Activated T-cell treated with anti-CD3 and anti-CD28 coated beads for 1 hour (primary cell): ENCODE measurements at places on chromosomes 7 and 10.

DNA sequence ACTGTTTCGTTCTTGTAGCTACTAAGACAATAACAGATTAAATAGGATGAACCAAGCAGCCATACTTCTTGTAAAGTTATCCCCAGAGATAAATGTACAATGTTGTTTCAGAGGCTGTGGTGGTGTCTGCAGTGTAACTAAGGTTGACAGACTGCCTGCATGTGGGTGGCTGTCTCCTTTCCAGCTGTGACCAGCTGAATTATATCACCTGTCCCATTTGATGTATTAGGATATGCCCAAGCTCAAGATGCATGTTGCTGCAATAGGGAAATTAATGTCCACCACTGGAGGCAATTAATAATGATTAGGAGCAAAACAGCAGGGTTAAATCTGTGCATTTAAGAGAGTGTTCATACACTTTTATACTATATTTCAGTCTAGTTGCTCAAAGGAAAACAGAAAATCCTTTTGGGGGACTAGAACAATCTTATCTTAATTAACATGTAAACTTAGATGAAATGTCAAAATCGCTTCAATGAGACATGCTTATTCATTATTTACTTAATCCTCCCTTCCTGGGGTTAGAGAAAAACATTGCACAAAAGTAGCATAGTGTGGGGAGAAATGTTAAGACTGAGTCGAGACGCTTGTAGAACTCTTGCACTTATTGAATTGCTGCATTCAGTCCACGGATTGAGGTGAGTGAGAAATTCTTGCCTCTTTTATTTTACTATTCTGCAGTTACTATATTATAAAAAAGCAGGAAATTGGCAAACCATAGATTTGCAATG is 269.0 kb downstream of the SNX10 start:
- DNase-seq: no peak

DNA sequence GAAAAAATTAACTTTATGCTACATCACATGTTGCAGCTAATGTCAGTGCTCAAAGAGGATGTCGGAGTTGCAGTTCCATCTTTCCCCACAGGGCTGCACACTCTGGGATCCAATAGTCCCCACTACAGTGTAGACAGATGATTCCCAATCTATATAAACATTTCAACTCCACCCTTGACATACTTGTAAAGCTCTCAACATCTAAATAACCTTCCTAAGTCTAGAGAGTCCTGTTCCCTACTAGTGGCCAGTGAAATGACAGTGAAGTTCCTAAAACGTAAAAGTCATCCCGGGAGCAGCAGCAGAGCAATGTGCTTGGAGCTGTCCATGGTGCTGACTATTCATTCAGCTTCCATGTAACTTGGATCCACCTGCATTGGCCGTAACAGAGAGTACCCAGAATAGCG is 145.1 kb downstream of the GRM8 start:
- DNase-seq: peak; percentile 2

DNA sequence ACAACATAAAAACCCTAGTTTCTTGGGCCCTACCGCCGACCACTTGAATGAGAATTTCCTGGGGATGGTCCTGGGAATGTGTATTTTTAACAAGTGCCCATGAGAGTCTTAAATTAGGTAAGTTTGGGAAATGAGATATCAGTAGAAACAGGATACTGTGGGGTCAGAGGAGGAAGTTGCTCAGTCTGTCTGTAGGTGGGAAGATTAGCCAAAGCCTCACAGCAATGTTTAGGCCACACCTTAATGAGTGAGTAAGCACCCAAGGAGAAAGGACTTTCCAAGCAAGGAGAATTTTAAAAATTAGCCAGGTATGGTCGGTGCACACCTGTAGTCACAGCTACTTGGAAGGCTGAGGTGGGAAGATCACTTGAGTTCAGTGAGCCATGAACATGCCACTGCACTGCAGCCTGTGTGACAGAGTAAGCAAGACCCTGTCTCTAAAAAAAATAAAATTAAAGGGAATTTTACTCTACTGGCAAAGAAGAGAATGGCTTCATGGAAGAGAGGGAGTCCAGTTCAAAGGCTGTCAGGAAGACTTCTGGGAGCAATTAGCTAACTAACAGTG is 31.9 kb downstream of the PAPSS2 start:
- DNase-seq: no peak

DNA sequence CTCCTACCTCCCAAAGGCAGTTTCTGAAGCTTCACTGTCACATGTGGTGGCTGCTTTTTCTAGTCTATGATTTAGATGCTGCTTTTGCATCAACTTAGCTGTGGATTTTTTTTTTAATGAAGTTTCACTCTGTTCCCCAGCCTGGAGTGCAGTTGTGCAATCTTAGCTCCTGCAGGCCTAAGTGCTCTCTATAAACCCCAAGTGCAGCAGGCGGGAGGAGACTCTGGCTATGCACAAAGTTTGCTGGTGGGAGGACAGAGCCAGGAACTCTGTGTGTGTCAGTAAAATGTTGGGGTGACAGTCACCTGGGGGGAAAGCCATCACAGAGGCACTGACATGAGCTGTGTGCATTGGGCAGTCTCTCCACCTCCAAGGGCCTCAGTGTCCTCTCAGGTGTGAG is 138.8 kb upstream of the FAM20C start:
- DNase-seq: no peak

DNA sequence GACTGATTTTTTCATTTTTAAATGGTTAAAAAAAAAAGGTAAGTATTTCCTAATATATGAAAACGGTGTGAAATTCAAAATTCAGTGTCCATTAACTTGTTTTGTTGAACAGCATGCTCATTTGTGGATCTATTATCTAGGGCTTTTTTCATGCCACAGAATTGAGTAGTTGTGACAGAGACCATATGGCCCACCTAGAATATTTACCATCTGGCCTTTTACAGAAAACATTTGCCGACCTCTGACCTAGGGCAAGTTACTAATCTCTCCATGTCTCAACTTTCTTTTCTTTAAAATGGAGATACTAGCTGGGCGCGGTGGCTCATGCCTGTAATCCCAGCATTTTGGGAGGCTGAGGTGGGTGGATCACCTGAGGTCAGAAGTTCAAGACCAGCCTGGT is 41.3 kb downstream of the GRK5 start:
- no peak for DNase-seq

- DNase-seq: no peak
These were observed 15.5 kb upstream of the PTPRN2 start for GRCh38 chr7:158602905-158603772.

GRCh38 chr10:78866731-78867554 is 201.8 kb upstream of the ZMIZ1 start:
- no peak for DNase-seq

DNA sequence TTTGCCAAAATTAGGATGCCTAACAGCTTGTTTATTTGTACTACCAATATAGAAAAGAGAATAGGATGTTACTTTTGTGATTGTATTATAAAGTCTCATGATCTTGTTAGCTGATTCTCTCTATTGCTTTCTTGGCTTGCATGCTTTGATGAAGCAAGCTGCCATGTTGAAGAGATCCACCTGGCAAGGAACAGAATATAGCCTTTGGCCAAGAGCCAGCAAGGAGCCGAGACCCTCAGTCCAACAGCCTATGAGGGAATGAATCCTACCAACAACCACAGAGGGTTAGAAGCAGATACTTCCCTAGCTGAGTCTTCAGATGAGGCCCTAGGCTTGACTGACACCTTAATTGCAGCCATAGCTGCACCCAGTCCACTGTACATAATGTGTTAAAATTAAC is 41.2 kb downstream of the NEUROD6 start:
- DNase-seq: no peak

GRCh38 chr7:55386541-55386940 is 21.4 kb downstream of the LANCL2 start:
- no peak for DNase-seq
